ENCODE measurements at places on chromosomes 2 and 18. TPM values are rescaled to one million over a fixed set of nuclear protein-coding genes. Genes with fewer than 3 reads are reported as not detected.
A peak's percentile ranks its signal among the peaks of the same experiment; 100 is the strongest.

The USP40 gene
- 47.6 TPM for total RNA-seq

The RAD51AP2 gene
- not detected for total RNA-seq

The IGFBP5 gene
- 169 TPM for total RNA-seq

The RUFY4 gene
- not detected for total RNA-seq

The ZNF804A gene
- total RNA-seq: 0.78 TPM

The HOXD10 gene
- total RNA-seq: 0.55 TPM

DNA sequence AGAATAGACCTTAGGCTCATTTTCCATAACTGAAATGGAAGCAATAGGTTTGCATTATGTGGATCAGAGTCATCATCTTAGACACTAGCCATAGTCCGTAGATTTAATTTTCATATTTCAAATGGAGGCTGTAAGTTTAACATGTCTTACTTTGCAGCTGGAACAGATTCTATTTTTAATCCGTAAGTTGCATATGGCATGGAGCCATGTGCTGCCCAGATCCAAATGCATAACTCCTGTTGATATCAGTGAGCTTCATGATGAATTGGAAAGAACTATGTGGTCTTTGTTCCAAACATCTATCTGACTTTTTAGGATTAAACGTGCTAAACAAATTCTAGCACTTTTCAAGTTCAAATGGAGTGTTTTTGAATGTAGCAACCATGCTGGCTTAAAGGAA, 43.4 kb downstream of the MEIS1 start:
- H3K4me3 ChIP-seq: no peak overlapping the region
- no peaks in the 10 kb centered on the region for H3K36me3 ChIP-seq

DNA sequence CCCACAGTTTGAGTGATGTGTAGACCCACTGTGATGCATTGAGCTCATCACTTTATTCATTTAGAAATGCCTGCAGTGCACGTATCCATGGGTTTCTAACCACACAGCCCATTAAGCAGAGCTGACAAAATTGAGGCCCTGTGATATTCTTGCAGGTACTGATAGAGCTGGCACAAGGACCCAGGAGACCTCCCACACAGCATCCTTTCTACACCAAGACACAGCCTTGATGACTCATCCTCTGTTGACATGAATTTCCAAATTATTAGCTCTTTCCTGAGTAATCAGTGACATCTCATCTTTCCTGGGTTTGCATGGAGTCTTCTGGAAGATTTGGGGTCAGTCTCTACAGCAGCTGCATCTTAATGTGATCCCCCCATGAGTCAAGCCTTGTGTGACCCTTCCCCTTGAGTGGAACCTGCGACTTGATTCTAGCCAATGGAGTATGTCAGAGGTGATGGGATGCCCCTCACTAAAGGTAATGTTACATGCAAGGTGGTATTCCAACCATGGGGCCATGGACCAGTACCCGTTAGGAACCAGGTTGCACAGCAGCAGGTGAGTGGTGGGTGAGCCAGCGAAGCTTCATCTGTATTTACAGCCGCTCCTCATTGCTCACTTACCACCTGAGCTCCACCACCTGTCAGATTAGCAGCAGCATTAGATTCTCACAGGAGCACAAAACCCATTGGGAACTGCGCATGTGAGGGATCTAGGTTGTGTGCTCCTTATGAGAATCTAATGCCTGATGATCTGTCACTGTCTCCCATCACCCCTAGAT, 181.1 kb upstream of the ARL4C start:
- no peak overlapping the region for H3K4me3 ChIP-seq
- peaks cover 7% of the 10 kb centered on the region for H3K4me1 ChIP-seq

DNA sequence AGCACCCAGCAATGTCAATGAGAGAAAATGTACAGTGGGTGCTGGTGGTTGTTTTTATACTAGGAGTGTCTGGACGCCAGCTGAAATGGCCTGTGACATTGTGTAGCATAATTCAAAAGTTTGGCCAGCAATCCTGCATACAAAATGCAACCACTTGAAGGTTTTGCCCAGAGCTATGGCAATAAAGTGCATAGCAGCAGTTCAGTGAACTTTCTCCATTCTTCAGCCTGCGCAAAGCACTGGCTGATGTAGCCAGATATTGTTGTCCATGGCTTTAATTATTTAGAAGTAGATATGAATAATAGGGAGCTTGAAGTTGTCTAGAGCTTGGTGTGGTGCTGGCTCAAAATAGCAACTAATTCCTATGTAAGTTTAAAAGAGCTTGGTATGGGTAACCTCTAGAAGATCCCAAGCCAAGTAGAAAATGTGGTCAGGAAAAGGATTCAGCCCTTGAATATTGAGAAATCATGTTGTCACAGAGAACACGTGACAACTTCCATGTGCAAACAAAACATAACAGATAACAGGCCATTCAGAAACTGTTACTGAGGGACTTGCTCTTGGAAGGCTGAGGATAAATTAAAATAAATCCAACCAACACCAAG, 33.3 kb upstream of the PGAP1 start:
- H3K4me3 ChIP-seq: no peak overlapping the region
- H3K4me1 ChIP-seq: peaks cover 5% of the 10 kb centered on the region
- DNase-seq: no peak
- H3K27ac ChIP-seq: no peak overlapping the region

- no peaks in the 10 kb centered on the region for H3K36me3 ChIP-seq
- DNase-seq: no peak
- H3K27me3 ChIP-seq: no peaks in the 10 kb centered on the region
These were observed 5.9 kb upstream of the ATP5MC3 start for GRCh38 chr2:175187378-175187777.

- no peaks in the 10 kb centered on the region for H3K36me3 ChIP-seq
- no peaks in the 10 kb centered on the region for H3K4me1 ChIP-seq
- no peak overlapping the region for H3K4me3 ChIP-seq
- no peak overlapping the region for H3K27ac ChIP-seq
- no peak for DNase-seq
- H3K27me3 ChIP-seq: peaks cover 14% of the 10 kb centered on the region
These were observed 7.4 kb downstream of the IL36A start for GRCh38 chr2:113012436-113013335.

- no peaks in the 10 kb centered on the region for H3K36me3 ChIP-seq
- H3K27ac ChIP-seq: no peak overlapping the region
- no peak for DNase-seq
- H3K4me3 ChIP-seq: no peak overlapping the region
- H3K4me1 ChIP-seq: peaks cover 3% of the 10 kb centered on the region
These were observed 217.8 kb upstream of the REV1 start for GRCh38 chr2:99707592-99707991.

DNA sequence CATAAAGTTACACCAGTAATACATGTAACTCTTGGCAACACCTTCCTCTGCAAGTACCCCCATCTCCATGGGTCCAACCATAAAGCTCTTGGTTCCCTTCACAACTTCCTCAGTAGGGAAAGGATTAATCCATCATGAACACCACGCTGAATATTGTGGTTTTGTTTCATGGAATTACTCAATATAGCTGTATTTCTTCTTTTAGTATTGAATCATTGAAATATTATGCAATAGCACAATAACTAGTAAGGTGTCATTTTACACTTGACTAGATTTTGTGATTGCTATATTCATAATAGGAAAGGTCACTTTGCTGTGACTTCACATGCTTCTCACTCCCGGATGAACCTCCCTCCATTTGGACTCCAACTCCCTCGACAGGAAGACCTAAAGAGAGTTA, 29.7 kb upstream of the PID1 start:
- no peak for DNase-seq
- no peaks in the 10 kb centered on the region for H3K27me3 ChIP-seq
- no peak overlapping the region for H3K4me3 ChIP-seq
- H3K27ac ChIP-seq: peak overlapping the region; percentile 25
- no peaks in the 10 kb centered on the region for H3K36me3 ChIP-seq
- peaks cover 25% of the 10 kb centered on the region for H3K4me1 ChIP-seq

DNA sequence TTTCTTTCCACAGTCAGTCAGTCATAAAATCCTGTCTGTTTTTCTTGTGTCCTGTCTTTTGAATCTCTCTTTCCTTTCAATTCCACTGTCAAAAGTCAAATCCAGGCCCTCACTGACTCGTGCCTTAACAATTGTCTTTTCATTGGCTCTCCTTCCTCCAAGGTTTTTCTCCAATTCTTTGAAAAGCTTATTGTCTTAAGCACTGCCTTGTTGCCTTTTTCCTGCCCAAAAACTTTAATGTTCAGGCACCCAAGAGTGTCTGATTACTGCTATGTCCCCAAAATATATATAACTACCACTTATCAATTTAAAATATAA, 13.9 kb upstream of the SULT1C4 start:
- no peak overlapping the region for H3K4me3 ChIP-seq
- H3K27ac ChIP-seq: no peak overlapping the region
- H3K4me1 ChIP-seq: no peaks in the 10 kb centered on the region
- H3K27me3 ChIP-seq: no peaks in the 10 kb centered on the region
- no peak for DNase-seq

DNA sequence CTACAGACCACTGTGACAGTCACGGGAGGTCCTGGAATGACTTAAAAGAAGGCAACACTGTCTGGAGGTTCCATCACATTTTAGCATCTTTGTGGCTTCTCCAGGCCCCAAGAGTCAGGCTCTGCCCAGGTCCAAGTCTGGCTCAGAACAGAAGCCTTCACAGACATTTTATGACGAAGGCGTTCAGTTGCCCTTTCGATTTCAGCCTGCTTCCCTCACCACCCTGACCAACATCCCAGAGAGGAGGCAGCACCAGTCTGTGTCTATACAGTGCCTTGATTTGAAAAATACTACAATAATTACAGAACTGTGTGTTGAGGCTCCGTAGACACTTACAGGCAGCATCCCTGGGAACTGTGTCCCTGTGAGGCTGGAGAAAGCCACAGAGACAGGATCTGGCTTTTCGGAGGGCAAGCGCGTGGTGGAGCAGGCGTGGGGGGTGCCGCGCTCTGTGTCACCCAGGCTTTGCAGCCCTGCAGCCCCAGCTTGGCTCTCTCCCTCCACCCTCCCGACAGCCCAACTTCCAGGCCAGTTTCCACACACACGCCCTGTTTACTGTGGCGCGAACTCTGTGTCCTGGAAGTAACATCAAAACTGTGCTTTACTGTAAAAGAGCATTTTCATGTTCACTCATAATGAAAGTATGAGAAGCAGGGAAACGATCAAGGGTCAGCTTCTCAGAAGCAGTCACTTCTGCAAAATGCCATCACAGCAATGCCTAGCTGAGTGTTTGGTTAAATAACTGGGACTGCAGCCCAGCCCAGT, 153.5 kb upstream of the ALKAL2 start:
- DNase-seq: no peak
- H3K4me3 ChIP-seq: no peak overlapping the region
- H3K36me3 ChIP-seq: no peaks in the 10 kb centered on the region
- H3K27me3 ChIP-seq: no peaks in the 10 kb centered on the region

DNA sequence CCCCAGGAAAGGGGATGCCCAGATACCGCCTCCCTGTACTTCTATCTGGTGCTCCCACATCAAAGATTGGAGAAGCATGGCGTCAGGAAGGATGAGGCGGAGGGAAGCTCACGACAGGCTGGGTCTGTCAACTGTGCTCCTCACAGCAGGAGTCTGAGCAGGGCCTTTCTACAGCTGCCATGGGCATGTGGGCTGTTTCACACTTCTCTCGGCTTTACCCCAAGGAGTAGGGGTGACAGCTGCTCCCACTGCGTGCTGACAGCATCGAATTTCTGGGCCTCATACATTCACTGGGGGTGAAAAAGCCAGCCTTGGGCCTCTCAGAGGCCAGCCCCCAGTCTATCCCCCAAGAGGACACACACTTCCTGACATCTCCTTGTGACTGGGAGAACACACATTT, 21.1 kb downstream of the NEURL3 start:
- DNase-seq: no peak
- H3K4me3 ChIP-seq: no peak overlapping the region
- H3K27ac ChIP-seq: no peak overlapping the region
- peaks cover 7% of the 10 kb centered on the region for H3K4me1 ChIP-seq
- H3K36me3 ChIP-seq: no peaks in the 10 kb centered on the region

GRCh38 chr2:233982421-233983121, 65.4 kb downstream of the TRPM8 start:
- H3K4me3 ChIP-seq: no peak overlapping the region
- no peak overlapping the region for H3K27ac ChIP-seq
- no peak for DNase-seq

- no peak overlapping the region for H3K4me3 ChIP-seq
- H3K27me3 ChIP-seq: no peaks in the 10 kb centered on the region
- H3K4me1 ChIP-seq: no peaks in the 10 kb centered on the region
- no peaks in the 10 kb centered on the region for H3K36me3 ChIP-seq
- no peak overlapping the region for H3K27ac ChIP-seq
- DNase-seq: no peak
These were observed 167.4 kb upstream of the RAB6C start for GRCh38 chr2:129812071-129812470.

GRCh38 chr2:211513446-211513845, 957.0 kb downstream of the CPS1 start:
- no peaks in the 10 kb centered on the region for H3K27me3 ChIP-seq
- H3K27ac ChIP-seq: no peak overlapping the region
- H3K36me3 ChIP-seq: no peaks in the 10 kb centered on the region
- H3K4me3 ChIP-seq: no peak overlapping the region

DNA sequence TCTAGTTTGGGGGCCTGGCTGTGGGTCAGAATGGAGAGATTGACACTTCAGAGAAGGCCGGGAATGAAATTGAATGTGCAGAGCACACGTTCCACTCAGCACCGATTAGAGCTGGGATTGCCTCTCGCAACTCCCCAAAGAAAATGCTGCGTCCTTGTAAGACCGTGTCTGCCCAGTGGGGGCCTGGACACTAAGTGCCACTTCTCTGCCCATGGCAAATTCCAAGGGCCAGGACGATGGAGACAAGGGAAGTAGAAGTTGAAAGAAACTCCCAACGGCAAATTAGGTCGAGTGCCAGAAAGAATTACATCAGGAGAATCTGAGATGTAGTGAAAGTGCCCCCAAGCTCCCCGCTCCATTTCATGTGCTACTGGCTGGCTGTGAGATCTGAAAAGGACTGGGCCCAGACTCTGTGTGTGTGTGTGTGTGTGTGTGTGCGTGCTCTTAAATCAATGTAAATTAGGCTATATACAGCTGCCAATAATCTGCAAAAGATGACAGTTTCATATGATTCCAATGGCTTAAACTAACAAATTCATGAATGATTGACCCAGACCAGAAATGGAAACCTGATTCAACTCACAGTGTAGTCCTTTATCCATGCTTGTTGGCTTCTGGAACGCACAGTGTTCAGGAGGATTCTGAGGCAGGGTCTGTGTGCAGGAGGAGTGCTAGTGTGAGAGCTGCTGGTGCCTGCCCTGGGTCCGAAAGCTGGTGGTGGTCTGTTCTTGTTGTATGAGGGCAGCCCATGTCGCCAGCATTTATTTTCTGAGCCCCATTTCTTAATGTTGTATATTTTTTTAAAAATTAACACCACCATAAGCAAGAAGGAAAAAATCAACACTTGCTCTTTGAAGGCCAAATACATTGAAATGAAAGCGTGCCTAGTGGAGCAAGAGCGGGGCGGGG, 234.3 kb downstream of the AGAP1 start:
- H3K27ac ChIP-seq: no peak overlapping the region
- no peak overlapping the region for H3K4me3 ChIP-seq
- no peaks in the 10 kb centered on the region for H3K36me3 ChIP-seq
- H3K27me3 ChIP-seq: no peaks in the 10 kb centered on the region
- no peak for DNase-seq

Data from upper lobe of right lung (tissue), 1 donor.